Activated CD4-positive, alpha-beta T cell treated with anti-CD3 and anti-CD28 coated beads, Interleukin-2, amount 10 ng/mL, durations not matched to agents 7 days and 5 days (primary cell): ENCODE measurements at places on chromosomes 7 and 10.

GRCh38 chr7:77242554-77242953, 42.9 kb upstream of the FGL2 start:
- no peak for DNase-seq

DNA sequence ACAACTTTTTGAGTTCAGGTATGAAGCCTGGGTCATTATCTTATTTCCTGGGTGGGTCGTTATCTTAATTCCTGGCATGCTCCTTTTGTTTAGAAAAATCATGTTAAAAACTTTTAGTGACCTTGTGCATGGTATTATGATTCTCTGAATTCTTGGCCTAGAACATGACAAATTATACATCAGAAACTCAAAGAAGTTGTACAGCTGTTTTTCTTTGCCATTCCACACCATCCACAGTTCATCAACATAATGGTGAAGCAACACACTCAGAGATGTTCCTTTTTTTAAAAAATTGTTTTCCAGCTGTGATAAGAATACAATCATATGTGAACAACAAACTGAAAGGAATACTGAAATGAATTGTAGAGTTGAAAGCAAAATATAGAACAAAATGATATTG, 149.2 kb upstream of the SEMA3D start:
- DNase-seq: no peak

DNA sequence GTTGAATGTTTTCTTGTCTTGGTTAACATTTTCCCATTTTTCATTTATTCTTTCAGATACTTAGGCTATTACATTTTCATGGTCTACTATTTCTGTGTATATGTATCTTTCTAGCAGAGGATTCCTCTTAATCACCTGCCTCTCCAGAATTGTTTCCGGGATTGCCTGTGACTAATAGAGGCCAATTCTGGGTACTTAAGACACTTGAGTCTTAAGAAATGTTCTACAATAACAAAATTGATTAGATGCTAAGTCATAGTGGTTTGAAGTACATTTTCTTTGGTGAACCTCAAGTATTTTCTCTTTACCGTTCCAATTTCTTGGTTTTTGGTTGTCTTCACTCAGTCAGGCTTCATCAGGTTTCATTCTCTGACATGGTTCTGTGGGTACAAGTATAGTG, 26.4 kb downstream of the BBS9 start:
- DNase-seq: no peak

GRCh38 chr7:1642291-1642731, 27.8 kb upstream of the ELFN1 start:
- no peak for DNase-seq

GRCh38 chr10:105707603-105708002, 1066.5 kb downstream of the SORCS3 start:
- no peak for DNase-seq

DNA sequence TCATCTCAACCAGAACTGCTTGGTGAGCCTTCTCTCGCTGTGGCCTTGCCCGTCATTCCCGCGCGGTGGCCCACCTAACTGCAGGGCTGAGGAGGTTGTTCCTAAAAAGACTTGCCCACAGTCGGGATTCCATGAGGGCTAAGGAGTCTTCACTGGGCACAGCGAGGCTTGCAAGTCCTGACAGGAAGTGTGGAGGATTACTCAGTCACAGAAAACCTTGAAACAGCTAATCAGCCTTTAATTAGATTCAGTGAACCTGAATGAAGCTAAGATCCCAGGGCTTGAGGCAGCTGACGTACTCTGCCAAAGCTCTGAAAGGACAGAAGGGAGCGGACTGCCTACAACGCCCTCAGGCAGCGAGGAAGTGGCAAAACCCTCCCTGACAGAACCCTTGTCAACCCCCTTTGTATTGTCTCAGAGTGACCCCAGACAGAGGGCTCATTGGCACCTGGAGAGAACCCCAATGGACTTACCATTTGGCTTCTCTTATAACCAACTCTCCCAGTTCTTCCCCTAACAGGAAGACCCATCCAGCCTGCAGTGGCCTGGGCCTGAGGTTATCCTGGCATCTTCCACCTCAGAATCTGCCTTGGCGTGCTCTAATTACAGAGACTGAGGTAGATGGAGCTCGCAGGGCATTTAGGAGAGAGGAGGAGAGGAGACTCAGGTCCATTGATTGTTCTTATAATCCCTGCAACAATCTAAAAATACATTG, 2.5 kb upstream of the LAMB4 start:
- DNase-seq: no peak

GRCh38 chr10:124688889-124689670, 55.1 kb downstream of the FAM53B start:
- peak; percentile 55 for DNase-seq

- no peak for DNase-seq
These were observed 82.0 kb downstream of the GLRX3 start for GRCh38 chr10:130218181-130218641.

GRCh38 chr10:78532480-78533042, 498.9 kb downstream of the RPS24 start:
- DNase-seq: no peak

DNA sequence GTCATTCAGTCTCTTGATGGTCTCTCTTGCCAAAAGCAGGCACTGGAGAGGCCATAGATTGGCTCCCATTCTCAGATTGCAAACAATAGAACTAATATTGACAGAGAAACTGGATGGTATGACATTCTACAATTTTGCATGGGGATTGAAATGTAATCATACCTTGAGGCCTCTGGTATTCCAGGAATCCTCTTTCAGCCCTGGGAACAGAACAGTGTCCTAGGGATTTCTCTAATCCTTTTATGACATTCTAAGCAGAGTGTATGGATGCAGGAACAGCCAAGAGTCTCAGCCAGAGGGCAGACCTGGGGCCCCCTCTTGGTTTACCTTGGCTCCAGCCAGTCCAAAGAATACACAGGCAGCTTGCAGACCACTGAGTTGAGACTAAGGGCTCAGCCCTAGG, 206.4 kb downstream of the KCNMA1 start:
- DNase-seq: no peak

- DNase-seq: no peak
These were observed 143.5 kb upstream of the UNC5B start for GRCh38 chr10:71068861-71069271.

- DNase-seq: peak; percentile 46
These were observed 193.1 kb downstream of the COBL start for GRCh38 chr7:51123322-51124019.

DNA sequence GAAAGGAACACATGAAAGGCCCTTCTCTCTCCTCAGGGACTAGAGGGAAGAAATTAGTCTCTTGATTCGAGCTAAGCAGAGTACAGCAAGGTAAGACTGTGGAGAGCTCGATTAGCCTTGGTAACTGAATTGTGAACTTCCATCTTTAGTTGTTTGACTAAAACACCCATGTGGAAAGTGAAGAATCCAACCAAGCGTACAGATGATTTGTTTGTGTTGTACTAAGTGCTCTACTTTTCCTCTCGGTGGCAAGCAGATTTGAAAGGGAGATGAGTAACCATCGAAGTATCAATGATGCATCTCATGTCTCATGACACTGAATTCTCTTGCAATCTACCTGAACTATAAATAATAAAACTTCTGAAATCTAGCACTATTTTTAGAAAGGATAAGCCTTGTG, 80.7 kb downstream of the FZD1 start:
- no peak for DNase-seq

DNA sequence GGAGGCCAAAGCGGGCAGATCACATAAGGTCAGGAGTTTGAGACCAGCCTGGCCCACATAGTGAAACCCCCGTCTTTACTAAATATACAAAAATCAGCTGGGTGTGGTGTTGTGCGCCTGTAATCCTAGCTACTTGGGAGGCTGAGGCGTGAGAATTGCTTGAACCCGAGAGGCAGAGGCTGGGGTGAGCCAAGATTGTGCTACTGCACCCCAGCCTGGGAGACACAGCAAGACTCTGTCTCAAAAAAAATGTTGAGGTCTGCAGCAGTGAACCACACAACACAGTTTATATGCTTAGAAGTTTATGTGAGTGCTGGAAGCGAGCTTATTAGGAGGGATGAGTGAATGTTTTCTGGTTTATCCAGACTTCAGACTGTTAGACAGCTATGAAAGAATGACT, 10.4 kb downstream of the LHPP start:
- no peak for DNase-seq

- DNase-seq: no peak
These were observed 674.4 kb downstream of the PHTF2 start for GRCh38 chr7:78473021-78473420.

GRCh38 chr10:24462889-24463552, 254.1 kb downstream of the KIAA1217 start:
- DNase-seq: no peak

DNA sequence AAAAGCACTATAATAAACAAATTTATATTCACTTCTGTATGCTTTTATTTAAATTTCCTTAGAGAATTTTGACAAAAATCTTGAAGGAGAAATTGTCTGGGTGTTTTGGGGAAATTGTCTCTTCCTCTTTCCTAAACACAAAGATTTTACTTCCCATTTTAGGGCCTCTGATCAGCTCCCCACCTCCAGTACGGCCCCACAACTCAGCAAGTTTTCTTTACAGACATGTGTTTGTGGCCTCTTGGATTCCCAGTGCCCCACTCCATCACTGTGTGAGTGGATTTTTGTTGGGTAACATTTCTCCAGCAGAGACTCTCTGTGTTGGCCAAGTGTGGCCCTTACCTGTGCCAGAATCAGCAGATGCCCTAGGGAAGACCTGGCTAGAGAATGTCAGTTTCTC, 182.8 kb upstream of the CDC14C start:
- DNase-seq: no peak

DNA sequence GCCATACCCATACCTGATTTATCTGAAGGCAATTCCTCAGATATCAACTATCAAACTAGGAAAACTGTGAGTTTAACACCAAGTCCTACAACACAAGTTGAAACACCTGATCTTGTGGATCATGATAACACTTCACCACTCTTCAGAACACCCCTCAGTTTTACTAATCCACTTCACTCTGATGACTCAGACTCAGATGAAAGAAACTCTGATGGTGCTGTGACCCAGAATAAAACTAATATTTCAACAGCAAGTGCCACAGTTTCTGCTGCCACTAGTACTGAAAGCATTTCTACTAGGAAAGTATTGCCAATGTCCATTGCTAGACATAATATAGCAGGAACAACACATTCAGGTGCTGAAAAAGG, 69.0 kb upstream of the RSBN1L start:
- DNase-seq: no peak

DNA sequence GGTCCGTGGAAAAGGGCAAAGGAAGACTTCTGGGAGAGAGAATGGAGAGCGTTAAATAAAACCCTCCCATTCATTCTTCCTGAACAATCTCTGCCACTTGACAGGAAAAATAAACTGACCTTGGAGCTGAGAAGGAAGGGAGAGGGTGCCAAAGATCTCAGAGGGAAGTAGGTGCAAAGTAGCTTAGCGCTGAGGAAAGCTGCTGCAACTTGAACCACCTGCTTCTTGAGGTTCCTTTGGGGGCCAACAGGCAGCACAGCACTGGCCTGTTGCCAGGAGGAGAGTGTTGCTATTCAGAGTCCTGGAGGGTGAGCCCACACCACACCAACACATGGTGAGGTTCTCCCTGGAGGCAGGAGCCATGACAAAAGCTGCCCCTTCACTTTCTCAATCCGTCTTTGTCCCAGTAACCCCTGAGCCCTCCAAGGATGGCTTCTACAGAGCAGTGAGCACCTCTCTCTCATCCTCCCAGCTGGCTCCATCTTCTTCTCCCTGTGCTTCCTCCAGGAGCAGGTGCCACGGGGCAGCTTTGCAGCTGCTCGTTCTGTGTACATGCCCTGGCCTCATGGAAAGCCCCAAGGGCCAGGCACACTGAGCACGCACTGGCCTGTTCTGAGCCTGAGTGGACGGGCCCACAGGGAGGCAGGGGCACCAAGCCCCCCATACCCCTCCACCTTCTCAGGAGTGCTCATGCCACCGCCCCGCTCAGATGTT, 101.3 kb downstream of the STRA8 start:
- DNase-seq: no peak
